Activated CD8-positive, alpha-beta T cell treated with anti-CD3 and anti-CD28 coated beads for 36 hours (primary cell): ENCODE measurements at places on chromosomes 2 and 18. TPM values are rescaled to one million over a fixed set of nuclear protein-coding genes. Genes with fewer than 3 reads are reported as not detected.

GRCh38 chr2:171459498-171459897 lies 25.5 kb downstream of the DCAF17 start:
- H3K4me3 ChIP-seq = no peak overlapping the region
- peaks cover 2% of the 10 kb centered on the region for H3K4me1 ChIP-seq
- no peaks in the 10 kb centered on the region for H3K27me3 ChIP-seq
- no peak for DNase-seq
- peaks cover 45% of the 10 kb centered on the region for H3K36me3 ChIP-seq
- H3K27ac ChIP-seq = no peak overlapping the region

DNA sequence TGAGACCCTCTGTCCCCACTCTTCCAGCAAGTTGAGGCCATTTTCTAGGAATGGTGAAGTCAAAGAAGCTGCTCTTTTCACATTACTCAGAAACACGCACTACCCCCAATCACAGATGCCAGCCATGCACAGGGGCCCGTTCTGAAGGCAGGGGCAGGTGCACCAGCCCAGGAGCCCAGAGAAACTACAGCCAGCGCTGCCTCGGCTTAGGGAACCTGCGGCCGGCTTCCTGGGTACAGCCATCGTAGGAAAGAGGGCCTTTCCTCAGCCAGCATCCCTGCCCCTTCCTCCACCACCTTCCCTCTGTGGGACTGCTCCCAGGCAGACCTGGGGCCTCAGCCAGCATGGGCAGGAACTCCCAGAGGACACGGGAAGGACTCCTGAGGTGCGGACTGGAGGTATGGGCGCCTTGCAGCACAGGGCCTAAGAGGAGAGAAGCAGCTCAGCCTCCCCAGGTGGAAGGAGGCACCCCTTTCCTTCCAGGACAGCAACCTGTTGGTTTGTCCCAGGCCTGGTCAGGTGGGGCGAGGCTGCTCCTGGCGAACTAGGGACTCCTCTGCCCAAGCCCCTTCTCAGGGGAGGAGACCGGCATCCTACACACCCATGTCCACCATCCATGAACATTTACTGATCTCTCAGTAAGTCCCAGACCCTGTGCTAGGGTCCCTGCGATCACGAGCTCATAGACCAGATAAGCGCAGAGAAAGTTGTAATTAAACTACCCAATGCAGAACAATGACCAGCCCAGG lies 99.0 kb upstream of the ID2 start:
- H3K4me1 ChIP-seq = peaks cover 46% of the 10 kb centered on the region
- H3K36me3 ChIP-seq = no peaks in the 10 kb centered on the region
- H3K27me3 ChIP-seq = peaks cover 3% of the 10 kb centered on the region
- H3K4me3 ChIP-seq = peak overlapping the region; percentile 49
- peak overlapping the region; percentile 57 for H3K27ac ChIP-seq

DNA sequence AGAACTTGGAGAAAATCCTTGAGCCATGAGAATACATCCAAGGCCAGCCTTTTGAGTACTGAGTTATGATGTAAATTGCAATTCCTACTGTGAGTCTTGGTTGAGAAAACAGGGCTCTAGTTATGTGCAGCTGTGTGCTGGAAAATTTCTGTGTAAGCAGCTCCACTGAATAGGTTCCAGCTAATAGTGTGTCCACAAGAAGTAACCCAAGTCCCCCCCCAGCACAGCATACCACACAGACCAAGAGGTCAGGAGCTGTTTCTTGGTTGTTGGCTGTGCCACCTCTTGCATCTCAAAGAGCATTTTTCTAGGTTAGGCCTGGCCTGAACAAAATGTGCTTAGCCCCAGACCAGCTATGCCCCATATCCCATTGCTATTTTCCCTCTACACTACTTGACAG lies 36.8 kb upstream of the APCDD1 start:
- H3K4me1 ChIP-seq = no peaks in the 10 kb centered on the region
- no peak overlapping the region for H3K27ac ChIP-seq
- H3K4me3 ChIP-seq = no peak overlapping the region
- H3K36me3 ChIP-seq = no peaks in the 10 kb centered on the region

- H3K27me3 ChIP-seq = no peaks in the 10 kb centered on the region
- H3K36me3 ChIP-seq = no peaks in the 10 kb centered on the region
- no peak overlapping the region for H3K4me3 ChIP-seq
- H3K27ac ChIP-seq = no peak overlapping the region
Measured at GRCh38 chr2:187338679-187339121, 109.4 kb downstream of the CALCRL start.

DNA sequence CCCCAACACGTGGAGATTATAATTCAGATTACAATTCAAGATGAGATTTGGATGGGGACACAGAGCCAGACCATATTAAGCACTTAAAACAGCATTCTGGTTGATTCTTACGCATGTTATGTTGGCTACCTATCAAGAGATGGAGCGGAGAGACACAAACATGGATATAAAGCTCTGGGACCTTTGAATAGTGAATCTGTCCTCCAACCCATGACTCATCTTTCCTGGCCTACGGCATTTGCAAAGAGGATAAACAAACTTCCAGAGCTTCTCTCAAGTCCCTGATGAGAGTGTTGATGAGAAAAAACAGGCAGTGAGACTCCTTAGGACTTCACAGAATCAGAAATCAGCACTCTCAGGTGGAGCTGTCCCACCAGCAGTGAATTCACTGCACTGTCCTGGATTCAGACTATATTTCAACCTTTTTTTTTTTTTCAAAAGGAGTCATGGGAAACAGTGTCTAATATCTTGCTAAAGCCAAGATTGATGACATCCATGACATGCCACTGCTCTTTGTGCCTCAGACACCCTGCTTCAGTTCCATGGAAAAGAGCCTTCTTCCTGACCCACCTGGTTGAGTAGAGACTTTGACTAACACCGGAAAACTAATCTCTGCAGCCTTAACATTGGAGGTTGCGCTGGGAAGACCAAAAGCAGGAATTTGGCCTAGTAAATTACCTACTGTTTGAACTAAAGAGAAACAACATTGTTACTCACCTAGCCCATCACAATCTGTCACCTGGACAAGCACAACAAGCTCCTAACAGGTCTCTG lies 62.1 kb upstream of the NPAS2 start:
- peaks cover 2% of the 10 kb centered on the region for H3K4me1 ChIP-seq
- H3K36me3 ChIP-seq = no peaks in the 10 kb centered on the region
- DNase-seq = no peak
- no peak overlapping the region for H3K4me3 ChIP-seq

DNA sequence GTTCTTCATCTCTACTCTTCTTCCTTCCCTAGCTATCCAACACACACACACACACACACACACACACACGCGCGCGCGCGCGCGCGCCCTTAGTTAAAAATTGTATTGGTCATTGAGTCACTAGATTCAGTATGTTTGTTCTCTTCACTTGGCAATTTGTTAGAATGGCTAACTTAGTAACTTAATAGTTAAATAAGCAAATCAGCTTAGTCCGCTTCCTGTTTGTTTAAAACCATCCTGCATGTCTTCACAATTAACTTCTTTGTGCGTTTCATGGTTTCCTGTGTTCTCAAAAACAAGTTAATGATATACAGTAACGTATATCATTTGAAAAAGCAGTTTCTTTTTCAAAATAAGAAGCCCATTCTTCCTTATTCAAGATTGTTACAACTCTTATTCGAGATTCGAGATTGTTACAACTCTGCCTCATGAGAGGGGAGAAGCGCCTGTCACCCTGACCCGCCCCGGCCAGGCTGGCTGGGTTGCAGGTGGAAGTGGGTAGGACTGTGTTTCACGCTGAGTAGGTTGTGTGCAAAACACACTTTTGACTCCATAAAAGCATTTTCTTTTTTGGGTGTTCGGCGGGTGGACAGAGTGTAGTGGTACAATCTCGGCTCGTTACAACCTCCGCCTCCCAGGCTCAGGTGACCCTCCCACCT lies 9.5 kb upstream of the CNNM3 start:
- H3K4me1 ChIP-seq = peaks cover 14% of the 10 kb centered on the region
- peak overlapping the region; percentile 71 for H3K27ac ChIP-seq
- no peaks in the 10 kb centered on the region for H3K27me3 ChIP-seq
- no peaks in the 10 kb centered on the region for H3K36me3 ChIP-seq
- peak overlapping the region; percentile 14 for H3K4me3 ChIP-seq

GRCh38 chr2:68831686-68832232 lies 39.4 kb downstream of the BMP10 start:
- H3K36me3 ChIP-seq = peaks cover 13% of the 10 kb centered on the region
- H3K4me1 ChIP-seq = peaks cover 66% of the 10 kb centered on the region
- H3K27me3 ChIP-seq = no peaks in the 10 kb centered on the region
- no peak for DNase-seq
- peak overlapping the region; percentile 94 for H3K27ac ChIP-seq

GRCh38 chr2:79817288-79817687 lies 304.4 kb downstream of the CTNNA2 start:
- no peak overlapping the region for H3K27ac ChIP-seq
- H3K36me3 ChIP-seq = no peaks in the 10 kb centered on the region
- no peaks in the 10 kb centered on the region for H3K27me3 ChIP-seq

DNA sequence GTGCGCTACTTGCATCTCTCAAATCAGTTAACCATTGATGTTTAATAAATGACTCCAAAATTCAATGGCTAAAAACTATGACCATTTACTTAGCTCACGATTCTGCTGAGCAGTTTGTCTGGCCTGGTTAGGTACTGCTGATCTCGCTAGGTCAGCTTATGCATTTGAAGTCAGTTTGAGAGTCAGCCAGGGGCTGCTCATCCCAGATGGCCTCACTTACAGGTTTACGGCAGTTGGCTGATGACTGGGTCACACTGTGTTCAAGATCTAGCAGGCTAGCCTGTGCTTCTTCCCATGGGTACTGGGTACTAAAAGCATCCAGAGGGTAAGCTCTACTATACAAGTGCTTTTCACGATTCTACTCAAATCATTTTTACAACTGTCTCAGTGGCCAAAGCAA lies 122.1 kb downstream of the DLGAP1 start:
- H3K4me3 ChIP-seq = no peak overlapping the region
- no peak for DNase-seq
- H3K27me3 ChIP-seq = no peaks in the 10 kb centered on the region
- H3K36me3 ChIP-seq = no peaks in the 10 kb centered on the region

RIT2 gene
- total RNA-seq = not detected

TLX2 gene
- total RNA-seq = not detected

IL36RN gene
- total RNA-seq = not detected

EGR4 gene
- total RNA-seq = 0.11 TPM
